Choroid plexus epithelial cell (primary cell): ENCODE measurements at places on chromosomes 6 and 20.

GRCh38 chr6:18203786-18204185 lies 48.6 kb downstream of the KDM1B start:
- DNase-seq, result peak; percentile 56

DNA sequence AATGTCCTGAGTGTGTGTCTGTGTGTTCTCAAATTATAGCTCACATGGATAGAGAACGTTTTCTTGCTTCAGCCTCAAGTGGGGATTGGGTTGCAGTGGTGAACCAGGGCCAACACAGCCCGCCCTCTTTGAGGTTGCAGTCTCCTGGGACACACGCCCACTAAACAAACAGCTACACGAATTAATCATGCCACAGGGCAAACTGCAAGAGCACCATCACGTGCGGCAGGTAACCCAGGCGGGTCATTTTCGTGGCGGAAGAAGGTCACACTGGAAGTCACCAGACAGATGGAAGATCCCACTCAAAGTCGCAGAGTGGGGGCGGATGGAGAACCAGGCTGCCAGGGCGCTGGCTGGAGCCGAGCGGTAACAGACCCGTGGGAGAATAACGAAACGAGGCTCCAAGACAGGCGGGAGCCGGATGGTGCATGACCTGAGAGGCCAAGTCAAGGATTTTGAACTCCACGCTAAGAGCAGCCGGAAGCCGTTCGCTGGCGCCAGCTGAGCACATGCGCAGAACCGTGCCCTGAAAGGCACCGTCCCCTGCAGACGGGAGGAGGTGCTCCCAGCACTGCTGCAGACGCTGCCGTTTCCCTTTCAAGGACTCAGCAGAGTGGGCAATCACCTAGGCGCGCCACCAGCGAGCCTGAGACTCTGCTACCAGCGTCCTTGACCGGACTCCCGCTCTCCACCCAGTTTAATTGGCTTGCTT lies 10.7 kb downstream of the DLL1 start:
- peak; percentile 21 for DNase-seq

DNA sequence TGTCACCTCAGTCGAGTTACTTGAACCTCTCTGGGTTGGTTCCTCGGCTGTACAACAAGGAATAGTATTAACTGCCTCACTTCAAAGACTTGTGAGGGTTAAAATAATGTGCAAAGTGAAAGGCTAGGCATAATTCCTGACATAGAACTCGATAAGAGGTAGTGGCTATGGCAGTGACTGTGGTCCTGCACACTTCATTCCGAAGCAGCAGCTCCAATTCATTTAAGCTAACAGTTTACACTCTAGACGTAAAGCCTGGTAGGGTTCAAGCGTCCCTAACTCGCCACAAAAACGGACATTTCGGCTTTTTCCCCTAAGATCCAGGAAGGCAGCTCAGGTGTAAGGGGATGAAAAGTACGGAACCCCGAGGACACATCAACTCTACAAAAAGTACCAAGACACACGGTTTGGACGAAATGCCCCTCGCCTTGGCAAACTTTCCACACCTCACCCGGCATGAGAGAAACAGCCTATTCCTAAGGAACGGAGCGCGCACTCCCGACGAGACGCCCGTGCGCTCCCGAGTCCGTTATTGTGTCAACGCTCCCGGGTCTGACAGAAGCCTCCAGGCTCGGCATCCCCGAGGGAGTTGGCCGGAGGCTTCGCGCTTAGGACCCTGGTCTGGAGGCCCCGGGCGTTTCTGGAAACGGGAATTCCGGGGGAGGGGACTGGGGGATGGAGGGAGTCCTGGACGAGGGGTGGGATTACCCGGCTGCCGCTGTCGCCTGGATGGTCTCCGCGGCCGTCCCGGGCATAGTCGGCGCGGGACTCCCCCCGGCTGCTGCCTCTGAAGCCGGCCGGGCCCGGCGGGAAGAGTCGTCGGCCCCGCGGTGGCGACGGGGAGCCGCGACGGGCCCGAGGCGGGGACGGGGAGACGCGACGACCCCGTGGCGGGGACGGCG lies 937 bp downstream of the ZNF318 start:
- DNase-seq, result peak; percentile 40

- no peak for DNase-seq
These were observed 54.8 kb upstream of the EDN1 start for GRCh38 chr6:12235341-12235740.

DNA sequence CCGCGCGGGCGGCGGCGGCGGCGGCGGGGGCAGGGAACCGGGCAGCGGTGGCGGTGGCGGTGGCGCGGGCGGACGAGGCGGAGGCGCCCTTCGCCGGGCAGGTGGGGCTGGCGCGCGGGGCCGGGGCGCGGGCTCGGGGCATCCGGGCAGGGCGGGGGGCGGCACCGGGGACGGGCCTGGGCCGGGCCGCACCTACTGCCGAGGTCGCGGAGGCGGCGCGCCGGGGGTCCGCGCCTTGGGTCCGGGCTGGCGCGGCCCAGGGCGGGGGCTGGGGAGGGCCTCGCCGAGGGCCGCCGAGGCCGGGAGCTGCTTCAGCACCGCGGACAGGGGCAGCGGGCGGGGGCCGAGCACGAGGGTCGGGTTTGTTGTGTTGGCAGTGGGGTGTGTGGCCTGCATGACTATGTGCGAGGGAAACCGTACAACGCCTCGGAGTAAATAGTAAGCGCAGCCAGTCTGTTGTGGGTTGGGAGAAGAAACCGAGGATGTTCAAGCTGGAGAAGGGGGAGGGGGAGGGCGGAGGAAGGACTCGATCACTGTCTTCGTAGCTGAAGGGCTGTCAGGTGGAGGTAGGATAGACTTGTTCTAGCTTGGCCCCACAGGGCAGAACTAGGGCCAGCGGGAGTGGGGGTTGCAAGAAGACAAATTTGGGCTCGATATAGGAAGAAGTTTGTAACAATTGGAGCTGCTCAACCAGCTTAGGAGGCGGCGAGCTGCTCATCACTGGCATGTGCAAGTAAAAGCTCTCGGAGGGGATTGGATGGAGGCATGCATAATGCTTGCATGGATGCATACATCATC lies 593 bp downstream of the MMP24 start:
- DNase-seq, result peak; percentile 46

- DNase-seq, result peak; percentile 58
These were observed 9.7 kb upstream of the ARHGAP18 start for GRCh38 chr6:129719692-129720091.

- DNase-seq, result peak; percentile 77
These were observed 18.5 kb upstream of the WFDC10A start for GRCh38 chr20:45611054-45611453.
